Stromal cell of bone marrow (primary cell): ENCODE measurements at places on chromosomes 6 and 20.

GRCh38 chr6:22133357-22133756 lies 163.5 kb downstream of the PRL start:
- DNase-seq, result no peak

DNA sequence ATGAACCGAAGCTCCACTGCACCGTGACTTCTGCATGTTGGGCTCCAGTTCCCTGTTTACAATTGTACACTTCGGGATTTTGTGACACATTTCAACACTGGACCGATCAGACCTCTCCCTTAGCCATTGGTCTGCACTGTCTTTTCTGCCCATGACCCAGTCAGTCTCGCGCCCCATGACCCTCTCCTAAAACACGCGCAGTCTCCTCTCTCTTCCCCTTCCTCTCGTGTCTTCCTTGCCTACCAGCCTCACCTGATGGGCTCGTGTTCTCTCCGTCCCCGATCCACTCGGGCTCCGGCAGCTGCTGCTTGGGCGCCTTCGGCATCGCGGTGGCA lies 535 bp upstream of the ABCF1 start:
- DNase-seq, result no peak

- DNase-seq, result no peak
These were observed 86.7 kb downstream of the KIF16B start for GRCh38 chr20:16486532-16486931.

GRCh38 chr20:19974630-19975435 lies 42.3 kb upstream of the NAA20 start:
- DNase-seq, result peak; percentile 84

DNA sequence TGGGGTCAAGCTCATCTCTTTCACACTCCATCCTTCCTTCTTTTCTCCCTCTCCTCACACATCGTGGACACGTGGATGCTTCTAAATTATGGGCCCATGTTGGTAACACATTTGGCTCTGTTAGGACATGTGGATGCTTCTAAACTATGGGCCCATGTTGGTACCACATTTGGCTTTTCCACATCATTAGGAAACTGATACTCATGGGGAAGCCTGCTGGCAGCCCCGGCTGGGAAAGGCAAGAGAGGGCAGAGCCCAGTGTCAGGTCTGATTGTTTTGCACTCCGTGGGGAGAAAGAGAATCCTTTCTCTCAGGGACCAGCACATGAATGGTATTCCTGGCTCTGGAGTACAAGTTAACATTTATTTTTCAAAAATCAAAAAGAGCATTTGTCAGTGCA lies 4.0 kb upstream of the CST1 start:
- no peak for DNase-seq

GRCh38 chr20:47230811-47231256 lies 125.7 kb downstream of the ZMYND8 start:
- DNase-seq, result peak; percentile 7
